Uterus (tissue), 4 donors: ENCODE measurements at places on chromosomes 1 and 21.

- H3K27me3 ChIP-seq = no peaks in the 10 kb centered on the region
- no peaks in the 10 kb centered on the region for H3K36me3 ChIP-seq
- DNase-seq = no peak
- no peak overlapping the region for H3K4me3 ChIP-seq
Measured at GRCh38 chr1:115710859-115711624, 57.5 kb downstream of the CASQ2 start.

GRCh38 chr1:12153181-12153785, 13.5 kb upstream of the TNFRSF1B start:
- no peak overlapping the region for H3K27ac ChIP-seq
- H3K27me3 ChIP-seq = no peaks in the 10 kb centered on the region
- H3K4me3 ChIP-seq = no peak overlapping the region
- H3K36me3 ChIP-seq = no peaks in the 10 kb centered on the region

DNA sequence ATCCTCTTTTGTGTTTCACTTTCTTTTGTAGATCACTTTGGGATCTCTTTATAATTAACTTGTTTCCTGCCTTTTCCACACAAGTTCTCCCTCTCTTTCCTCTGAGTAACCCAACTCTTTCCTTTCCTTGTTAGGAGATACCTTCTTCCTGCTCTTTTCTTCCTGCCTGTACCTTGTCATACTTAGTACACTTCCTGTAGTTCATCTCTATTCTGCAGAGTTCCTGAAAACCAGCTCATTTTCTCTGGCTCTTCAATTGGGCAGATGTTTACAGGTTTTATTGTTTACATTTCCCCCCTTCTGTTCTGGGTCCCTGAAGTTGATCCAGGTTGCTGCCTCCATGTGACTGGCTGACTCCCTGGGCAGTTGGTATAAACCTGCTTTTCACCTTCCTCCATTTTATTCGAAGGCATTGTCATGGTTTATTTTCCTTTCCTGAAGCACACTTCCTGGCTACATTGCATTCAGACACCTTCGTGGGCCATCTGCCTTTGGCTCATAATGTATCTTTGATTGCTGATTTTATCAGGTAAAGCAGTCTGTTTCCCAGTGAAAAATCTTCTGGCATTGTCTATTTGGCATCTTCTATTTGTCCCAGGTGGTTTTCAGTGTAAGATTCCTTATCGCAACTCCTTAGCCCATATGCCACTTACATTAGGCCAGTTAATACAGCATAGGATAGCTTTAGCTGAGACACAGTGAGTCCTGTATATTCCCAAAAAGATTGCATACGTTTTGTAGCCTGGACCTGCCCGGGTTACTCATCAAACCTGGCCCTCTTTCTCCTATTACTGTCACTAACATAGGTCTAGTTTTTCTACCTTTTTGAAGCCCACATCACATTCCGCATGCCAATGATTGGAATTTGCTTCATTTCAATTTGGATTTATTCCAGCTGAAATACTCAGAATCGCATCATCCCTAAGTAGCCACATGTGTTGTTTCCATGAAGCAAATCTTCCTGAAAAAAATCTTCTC, 15.4 kb downstream of the CTH start:
- no peaks in the 10 kb centered on the region for H3K4me1 ChIP-seq
- no peak for DNase-seq
- H3K36me3 ChIP-seq = no peaks in the 10 kb centered on the region
- H3K4me3 ChIP-seq = no peak overlapping the region
- H3K27me3 ChIP-seq = no peaks in the 10 kb centered on the region

DNA sequence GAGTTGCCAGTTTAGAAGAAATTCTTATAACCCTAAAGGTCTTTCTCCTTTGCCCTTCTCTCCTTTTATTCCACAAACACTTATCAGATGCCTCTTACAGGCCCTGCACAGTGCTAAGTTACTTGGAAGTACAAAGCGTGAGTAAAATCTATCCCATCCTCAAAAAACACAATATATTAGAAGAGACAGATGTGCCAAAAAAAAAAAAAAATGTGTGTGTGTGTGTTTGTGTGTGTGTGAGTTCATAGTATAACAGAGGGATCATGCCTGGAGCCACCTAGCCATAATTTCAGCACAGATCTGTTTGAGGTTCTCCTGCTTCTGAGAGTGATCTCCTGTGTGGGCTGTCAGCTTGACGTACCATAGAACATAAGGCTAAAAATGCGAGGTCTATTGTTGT, 5.0 kb downstream of the FAM20B start:
- peaks cover 12% of the 10 kb centered on the region for H3K4me1 ChIP-seq
- no peak overlapping the region for H3K27ac ChIP-seq
- H3K27me3 ChIP-seq = no peaks in the 10 kb centered on the region
- H3K4me3 ChIP-seq = no peak overlapping the region
- H3K36me3 ChIP-seq = no peaks in the 10 kb centered on the region

DNA sequence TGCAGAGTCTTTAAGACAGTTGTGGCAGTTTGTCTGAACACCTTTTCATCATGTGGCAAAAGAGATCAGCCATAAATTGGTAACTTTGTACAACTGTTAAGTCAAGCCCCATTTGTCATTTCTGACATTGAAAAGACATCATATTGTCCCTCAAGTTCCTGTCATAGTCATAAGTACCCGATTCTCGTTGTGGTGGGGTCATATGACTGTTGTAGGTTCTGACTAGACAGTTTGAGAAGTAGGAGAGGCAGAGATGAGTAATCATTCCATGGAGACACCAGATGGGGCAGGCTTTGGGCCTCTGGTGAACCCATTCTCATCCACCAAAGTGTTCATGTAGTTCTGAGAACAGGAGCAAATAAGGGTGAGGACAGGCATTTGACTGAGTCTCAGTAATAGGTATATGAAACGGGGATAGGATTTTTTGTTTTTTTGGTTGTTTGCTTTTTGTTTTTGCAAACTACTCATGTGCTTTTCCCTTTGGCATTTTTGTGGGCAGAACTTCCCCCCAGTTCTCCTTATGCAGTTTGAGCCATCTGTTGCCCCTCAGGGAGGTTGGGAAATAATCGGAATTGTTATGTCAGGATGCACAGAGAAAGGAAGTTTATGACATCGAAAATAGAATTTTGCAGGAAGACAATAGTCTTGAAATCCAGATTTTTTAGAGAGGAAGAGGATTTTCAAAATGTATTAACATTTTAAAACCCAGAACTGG, 86.9 kb upstream of the KCNE2 start:
- no peak overlapping the region for H3K4me3 ChIP-seq
- no peaks in the 10 kb centered on the region for H3K36me3 ChIP-seq
- H3K27ac ChIP-seq = no peak overlapping the region
- H3K4me1 ChIP-seq = peaks cover 3% of the 10 kb centered on the region
- H3K27me3 ChIP-seq = no peaks in the 10 kb centered on the region

DNA sequence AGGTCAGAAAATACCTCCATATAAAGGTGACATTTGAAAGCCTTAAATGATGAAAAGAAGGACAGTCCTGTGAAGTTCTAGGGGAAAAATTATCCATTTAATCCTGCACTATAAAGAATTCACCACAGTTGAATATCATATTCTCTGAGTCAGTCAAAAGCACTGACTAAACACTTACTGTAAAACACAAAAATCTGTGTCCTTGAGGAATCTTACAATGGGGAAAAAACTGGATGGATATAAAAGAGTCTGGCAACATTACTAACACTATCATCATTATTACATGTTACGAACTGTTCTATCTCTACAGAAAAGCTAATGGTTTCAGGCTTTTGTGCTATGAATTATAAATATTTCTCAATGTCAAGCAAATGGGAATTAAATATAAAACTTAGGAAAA, 42.4 kb upstream of the HP1BP3 start:
- no peak overlapping the region for H3K27ac ChIP-seq
- H3K4me3 ChIP-seq = no peak overlapping the region
- no peak for DNase-seq
- no peaks in the 10 kb centered on the region for H3K36me3 ChIP-seq
- no peaks in the 10 kb centered on the region for H3K27me3 ChIP-seq
- no peaks in the 10 kb centered on the region for H3K4me1 ChIP-seq
